ENCODE measurements at places on chromosomes 1 and 21. TPM values are rescaled to one million over a fixed set of nuclear protein-coding genes. Genes with fewer than 3 reads are reported as not detected.

KRTAP19-1 gene
- not detected for total RNA-seq

GRCh38 chr1:160711602-160712311 is at the start of gene CD48:
Gene CD48 (minus strand): TSS chr1:160711822. CDS start chr1:160711763, 59 bp downstream.
- no peak for DNase-seq

DNA sequence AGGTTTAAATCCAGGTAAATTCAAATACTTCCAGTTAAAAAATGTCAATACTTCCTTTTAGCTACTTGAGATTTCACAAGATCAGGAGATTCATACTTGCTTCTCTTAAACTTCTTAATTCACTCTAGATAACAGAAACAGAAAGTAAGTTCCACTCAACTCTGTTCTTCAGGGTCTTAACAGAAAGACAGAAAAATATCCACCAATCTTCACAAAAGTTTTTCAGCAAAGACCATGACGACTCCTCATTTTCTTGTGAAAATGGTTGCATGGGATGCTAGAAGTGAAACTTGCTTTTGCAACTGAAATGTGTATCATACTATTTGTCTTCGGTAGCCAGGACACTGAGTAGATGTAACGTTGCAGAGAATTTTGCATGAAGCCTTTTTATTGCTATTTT is 12.3 kb upstream of the LRRC8C start:
- DNase-seq, result no peak

RGS1 gene
- total RNA-seq, result not detected

DNA sequence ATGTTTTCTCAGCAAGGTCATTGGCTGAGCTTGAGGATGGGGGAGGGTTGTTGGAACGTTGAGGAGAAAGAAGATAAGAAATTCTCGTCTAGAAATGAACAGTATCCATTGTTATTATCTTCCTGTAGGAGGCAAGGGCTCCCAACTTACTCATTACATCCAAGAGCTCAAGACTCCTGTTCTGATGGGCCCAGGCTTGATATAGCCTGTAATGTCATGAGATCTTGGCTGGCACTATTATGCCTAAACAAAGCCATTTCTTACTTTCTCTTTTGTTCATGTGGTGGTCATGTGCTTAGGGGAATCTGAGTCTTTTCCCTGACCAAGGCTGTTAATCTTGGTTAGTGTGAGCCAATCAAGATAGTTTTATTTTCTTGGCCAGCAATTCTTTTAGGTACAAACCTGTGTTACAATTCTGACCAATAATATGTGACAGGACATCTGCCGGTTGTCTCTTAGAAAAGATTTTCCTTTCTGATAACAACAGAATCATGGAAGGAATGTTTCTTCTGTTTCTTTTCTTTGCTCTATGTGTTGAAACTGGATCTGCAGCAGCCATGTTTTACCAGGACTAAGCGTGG is 15.2 kb upstream of the IGSF3 start:
- no peak for DNase-seq

GRCh38 chr1:2555634-2556276 is 416 bp upstream of the TNFRSF14 start:
- no peak for DNase-seq

GRCh38 chr1:92503043-92503925 is 16.6 kb upstream of the GFI1 start:
- DNase-seq, result no peak

DAB1 gene
- total RNA-seq, result 1.2 TPM

- no peak for DNase-seq
Measured at GRCh38 chr1:89725011-89725370, 92.1 kb downstream of the LRRC8C start.

AMIGO1 gene
- total RNA-seq, result 5.0 TPM

- DNase-seq, result no peak
Measured at GRCh38 chr1:94883691-94884090, 43.2 kb downstream of the CNN3 start.

TMEM61 gene
- total RNA-seq, result 0.47 TPM

DNA sequence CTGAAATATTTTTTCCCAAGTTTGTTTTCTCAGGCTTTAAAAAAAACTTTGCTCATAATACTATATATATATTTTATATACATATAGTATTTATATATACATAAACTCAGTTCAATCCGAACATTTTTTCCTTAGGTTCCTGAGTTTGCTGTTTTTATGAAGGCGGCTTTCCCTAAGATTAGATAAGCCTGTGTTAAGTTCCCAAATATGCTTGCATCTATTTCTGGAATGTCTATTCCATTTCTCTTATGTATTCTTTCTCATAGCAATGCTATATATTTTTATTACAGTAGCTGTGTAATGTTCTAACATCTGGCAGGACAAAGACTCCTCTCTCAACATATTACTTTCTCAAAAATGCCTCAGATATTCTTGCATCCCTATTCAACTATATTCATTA is 45.9 kb downstream of the ADSS2 start:
- DNase-seq, result no peak

All from mesothelial cell of epicardium (in vitro differentiated cells).